ENCODE measurements at places on chromosomes 12 and 14.

GRCh38 chr12:108370415-108370814 is 31.3 kb upstream of the CMKLR1 start:
- DNase-seq = no peak

- no peak for DNase-seq
These were observed 163.6 kb upstream of the PLEKHG7 start for GRCh38 chr12:92539110-92539749.

DNA sequence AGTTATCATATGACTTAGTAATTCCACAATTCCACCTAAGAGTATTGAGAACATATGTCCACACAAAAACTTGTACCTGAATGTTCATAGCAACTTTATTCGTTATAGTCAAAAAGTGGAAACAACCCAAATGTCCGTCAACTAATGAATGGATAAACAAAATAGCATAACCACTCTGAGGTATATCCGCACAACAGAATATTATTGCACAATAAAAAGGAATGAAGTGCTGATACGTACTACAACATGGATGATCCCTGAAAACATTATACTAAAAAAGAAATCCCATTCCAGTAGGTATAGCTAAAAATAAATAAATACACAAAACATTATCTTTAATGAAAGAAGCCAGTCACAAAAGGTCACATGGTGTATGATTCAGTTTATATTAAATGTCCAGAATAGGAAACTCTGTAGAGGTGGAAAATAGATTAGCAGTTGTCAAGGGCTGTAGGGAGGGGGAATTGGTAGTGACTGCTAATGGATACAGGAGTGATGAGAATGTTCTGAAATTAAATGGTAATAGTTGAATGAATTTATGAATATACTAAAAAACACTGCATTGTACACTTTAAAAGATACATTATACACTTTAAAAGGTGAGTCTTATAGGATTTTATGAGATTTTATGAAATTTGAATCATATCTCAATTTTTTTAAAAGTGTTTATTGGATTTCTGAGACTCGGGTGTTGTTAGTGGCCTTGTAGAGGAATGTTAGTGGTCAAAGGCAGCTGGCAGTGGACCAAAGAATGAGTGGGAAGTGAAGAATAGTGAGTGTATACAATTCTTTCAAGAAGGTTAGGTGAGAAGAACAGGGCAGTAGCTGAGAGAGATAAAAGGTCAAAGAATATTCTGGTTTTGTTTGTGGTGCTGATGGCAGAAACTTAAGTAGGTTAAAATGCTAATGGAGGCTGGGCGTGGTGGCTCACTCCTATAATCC is 36.3 kb upstream of the BAZ1A start:
- no peak for DNase-seq

GRCh38 chr14:105260959-105261358 is 12.6 kb downstream of the BTBD6 start:
- DNase-seq = no peak

GRCh38 chr12:93229494-93230325 is 148.0 kb upstream of the NUDT4 start:
- no peak for DNase-seq

DNA sequence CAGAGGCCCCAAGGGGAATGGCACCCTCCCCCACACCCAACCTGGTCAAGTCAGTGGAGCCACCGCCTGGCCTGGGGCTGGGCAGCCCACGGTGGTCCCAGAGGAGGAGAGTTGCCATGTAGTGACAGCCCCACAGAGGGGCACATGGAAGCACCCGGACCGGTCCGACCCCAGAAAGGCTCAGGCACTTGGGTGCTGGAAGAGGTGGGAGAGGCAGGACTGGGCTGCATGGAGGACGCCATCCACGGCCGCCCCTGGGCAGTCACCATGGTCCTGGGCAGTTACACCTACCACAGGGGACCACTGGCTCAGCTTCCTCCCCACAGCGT is 37.9 kb upstream of the TMEM179 start:
- no peak for DNase-seq

GRCh38 chr12:22443379-22444316 is 100.7 kb downstream of the C2CD5 start:
- peak; percentile 33 for DNase-seq

DNA sequence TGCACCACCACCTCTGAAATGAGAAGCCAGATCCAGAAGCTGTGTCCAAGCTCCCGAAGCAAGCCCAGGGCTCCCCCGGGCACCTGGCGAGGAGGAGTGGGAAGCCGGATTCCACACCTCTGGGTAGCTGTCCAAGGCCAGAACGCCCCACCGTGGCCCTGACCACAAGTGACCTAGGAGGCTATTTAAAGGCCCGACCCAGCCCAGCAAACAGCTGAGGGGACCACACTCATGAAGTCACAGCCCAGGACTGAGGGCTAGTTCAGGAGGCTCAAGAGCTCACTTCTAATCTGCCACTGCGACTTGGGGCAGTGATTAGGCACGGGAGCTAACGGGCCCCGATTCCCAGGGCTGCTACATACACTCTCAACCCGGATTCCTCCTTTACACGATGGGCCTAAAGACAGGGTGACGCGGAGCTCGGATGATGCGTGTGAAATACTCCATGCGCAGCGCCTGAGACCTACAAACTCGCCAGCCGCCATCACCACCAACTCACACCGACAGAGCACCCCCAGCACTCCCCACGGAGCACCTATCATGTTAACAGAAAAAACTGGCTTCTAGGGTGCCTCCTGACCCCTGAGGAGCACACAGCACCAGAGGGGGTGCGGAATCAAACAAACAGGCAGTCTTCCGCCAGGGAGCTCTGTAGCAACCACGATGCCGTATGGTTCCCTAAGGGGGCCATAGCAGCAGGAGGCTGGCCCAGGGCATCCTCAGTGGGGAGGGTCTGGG is 84.0 kb upstream of the GPR68 start:
- DNase-seq = no peak

- no peak for DNase-seq
These were observed 358.9 kb downstream of the NPAS3 start for GRCh38 chr14:33297565-33297964.

DNA sequence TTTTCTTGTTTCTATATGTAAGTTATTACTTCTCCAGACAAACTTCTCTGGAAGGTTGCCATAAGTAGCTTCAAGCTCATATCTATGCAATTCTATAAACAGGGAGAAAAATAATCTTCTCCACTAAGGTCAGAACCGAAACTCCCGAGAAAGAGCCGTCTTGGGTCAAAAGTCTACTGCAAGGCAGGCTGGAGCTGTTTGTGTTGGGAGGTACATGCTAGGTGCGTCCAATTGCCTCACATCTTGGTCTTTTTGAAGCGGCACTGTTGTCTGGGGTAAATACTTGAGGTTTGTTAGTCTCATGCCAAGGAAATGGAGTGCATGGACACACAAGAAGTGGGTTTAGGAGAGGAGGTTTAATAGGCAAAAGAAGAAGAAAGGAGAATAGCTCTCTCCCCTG is 674.7 kb upstream of the TMEM132C start:
- no peak for DNase-seq

DNA sequence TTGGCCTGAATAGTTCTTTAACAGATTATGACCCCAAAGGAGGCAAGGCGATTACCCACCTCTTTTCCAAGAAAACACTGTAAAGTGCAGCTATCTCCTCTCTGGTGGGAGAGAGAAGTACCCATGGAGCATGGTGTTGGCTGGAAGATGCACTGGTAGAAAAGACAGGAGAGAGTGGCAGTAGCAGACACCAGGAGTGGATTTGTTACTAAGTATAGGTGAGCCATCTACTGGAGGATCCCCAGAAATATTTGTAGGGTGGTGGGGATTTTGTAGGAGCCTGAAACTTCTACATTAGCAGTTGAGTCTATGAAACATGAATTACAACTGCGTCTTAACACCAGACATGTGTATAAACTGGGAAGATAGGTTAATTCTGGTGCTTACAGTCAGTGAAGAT is 148.0 kb downstream of the SLC38A4 start:
- no peak for DNase-seq

DNA sequence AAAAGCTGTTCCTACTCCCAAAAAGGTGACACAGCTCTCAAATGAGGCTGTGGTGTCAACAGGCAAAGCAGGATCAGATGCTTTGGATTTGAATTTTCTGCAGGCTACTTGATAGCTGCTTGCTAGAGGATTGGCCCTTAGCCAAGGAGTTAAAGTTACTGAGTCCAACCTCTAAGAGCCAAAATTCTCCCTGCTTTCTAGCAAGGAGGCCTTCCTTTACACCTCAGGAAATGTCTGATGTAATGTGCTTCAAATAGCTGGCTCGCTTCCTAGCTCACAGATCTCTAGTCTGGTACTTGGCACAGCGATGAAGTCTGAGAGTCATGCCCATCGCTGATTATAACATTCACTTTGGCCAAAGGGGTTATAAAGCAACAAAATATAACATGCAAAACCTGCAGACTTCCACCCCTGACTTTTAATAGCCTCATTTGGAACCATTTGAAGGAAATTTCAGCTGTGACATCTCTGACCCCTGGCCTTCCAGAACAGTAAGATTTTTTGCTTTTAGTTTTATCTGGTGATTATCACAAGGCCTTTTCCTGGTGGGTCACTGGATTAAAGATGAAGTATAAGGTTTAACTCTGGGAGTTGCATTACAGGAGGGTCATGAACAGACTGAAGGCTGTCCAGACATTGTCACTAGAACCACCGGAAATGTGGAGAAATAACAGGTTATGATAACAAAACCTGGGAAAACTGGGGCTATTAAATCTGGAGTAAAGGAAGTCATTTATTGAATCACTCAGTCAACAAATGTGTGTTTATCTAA is 189.7 kb downstream of the EPS8 start:
- DNase-seq = no peak

GRCh38 chr14:68692216-68692615 is 100.7 kb downstream of the ZFP36L1 start:
- DNase-seq = no peak

DNA sequence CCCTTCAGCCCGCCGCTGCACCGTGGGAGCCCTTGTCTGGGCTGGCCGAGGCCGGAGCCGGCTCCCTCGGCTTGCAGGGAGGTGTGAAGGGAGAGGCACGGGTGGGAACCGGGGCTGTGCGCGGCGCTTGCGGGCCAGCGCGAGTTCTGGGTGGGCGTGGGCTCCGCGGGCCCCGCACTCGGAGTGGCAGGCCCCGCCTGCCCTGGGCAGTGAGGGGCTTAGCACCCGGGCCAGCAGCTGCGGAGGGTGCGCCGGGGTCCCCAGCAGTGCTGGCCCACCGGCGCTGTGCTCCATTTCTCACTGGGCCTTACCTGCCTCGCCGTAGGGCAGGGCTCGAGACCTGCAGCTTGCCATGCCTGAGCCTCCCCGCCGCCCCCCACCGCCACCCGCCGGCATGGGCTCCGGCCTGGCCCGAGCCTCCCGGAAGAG is 21.4 kb downstream of the TMEM121 start:
- no peak for DNase-seq

GRCh38 chr12:87778065-87778464 is 251.1 kb downstream of the C12orf50 start:
- no peak for DNase-seq

DNA sequence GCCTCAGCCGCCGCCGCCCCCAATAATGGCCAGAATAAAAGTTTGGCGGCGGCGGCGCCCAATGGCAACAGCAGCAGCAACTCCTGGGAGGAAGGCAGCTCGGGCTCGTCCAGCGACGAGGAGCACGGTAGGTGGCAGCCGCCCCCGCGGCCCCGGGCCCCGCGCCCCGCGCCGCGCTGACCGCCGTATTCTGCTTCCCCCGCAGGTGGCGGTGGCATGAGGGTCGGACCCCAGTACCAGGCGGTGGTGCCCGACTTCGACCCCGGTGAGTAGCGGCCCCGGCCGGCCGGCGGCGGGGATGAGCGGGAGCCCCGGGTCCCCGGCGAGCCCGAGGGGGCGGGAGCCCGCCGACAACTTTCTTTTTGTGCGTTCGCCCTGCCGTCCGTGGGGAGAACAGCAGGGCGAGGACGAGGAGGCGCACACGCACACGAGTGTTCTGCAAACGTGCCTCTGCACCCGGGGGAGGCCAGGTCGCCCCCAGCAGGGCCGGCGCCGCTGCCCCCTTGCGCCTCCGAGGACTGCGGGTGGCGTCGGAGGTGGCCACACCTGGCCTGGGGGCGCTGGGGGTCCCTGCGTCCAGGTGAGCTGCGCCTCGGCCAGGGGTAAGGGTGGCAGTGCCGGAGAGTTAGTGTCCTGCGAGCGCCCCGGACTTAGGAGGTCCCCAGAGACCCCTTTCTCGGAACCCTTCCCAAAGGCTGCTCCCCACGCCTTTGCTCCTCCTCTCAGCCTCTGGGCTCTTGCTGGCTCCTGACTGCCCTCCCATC is 794 bp downstream of the RCOR1 start:
- peak; percentile 37 for DNase-seq

DNA sequence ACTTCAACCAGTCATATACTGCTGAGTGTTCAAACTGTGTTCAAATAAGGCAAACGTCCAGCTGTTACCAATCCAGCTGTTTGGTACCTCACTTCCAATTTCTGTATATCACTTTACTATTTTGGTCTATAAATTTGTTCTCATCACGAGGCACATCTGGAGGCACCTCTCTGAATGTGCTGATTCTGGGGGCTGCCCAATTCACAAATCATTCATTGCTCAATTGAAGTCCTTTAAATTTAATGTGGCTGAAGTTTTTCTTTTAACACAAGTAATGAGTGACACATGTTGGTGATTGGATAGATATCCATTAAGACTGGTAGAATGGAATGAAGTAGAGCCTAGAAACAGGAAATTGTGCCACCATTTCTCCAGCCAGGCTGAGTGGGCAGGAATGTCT is 617.0 kb upstream of the TMEM132C start:
- DNase-seq = no peak

DNA sequence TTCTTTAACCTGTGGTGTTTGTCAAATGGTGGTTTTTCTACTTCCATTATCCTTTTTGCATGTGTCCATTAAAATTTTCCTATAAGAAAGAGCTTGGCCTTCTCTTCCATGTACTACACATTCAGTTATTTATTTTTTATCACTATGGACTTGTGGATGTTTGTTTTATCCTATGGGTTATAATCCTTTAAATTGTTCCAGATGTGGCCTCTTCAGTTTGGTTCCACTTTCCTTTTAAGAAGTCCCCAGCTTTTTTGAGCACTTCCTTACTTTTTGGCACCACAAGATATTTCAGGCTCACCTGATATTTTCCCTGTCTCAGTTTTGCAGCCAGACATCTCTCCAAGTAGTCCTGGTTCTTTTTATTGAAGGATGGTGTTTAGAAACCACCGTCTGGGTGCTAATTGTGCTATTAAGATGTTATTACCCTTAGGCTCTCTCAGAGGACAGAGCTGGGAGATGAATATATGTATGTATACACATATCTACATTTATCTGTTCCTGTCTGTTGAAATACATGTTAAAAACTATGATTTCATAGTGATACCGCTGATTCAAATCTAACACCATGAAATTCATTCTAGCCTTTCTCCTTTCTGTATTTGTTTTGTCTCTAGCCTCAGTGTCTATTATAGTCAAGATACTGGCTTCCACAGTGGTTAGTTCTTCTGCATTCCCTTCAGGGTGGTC is 408.5 kb upstream of the RGS6 start:
- DNase-seq = no peak

DNA sequence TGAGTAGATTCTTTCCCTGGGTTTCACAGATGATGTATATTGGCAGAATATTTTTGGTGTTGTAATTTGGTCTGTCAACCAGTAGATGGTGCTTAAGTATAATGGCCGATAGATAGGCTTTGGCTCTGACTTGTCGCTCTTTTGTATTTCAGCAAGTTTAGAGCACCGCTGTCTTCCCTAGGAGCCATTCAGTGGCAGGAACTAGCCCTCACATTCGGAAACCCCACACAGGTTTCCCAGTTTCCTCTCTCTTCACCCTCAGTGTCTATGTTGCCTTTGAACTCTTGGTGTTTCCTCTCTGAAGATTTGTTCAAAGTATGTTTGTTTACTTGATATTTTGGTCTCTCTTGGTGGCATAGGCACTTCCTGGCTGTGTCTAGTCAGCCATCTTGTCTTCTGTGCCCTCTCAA is 102.2 kb downstream of the GPHN start:
- no peak for DNase-seq
